ENCODE measurements at places on chromosomes 2 and 18. TPM values are rescaled to one million over a fixed set of nuclear protein-coding genes. Genes with fewer than 3 reads are reported as not detected.
A peak's percentile ranks its signal among the peaks of the same experiment; 100 is the strongest.

- DNase-seq, result no peak
- H3K36me3 ChIP-seq, result no peaks in the 10 kb centered on the region
- H3K4me1 ChIP-seq, result no peaks in the 10 kb centered on the region
- no peaks in the 10 kb centered on the region for H3K27me3 ChIP-seq
- H3K27ac ChIP-seq, result no peak overlapping the region
- H3K4me3 ChIP-seq, result no peak overlapping the region
These were observed 78.7 kb downstream of the GRB14 start for GRCh38 chr2:164542581-164543021.

GRCh38 chr18:48569139-48569914, 30.5 kb downstream of the CTIF start:
- no peaks in the 10 kb centered on the region for H3K36me3 ChIP-seq
- no peak overlapping the region for H3K4me3 ChIP-seq
- H3K4me1 ChIP-seq, result peaks cover 36% of the 10 kb centered on the region
- DNase-seq, result no peak

GRCh38 chr2:9474361-9475057, at the start of gene IAH1:
Gene IAH1 (plus strand): TSS chr2:9474551. CDS start chr2:9474567, 16 bp downstream.
- H3K36me3 ChIP-seq, result peaks cover 43% of the 10 kb centered on the region
- peak within 1 kb of the TSS; percentile 89 for H3K4me3 ChIP-seq
- H3K4me1 ChIP-seq, result peaks cover 23% of the 10 kb centered on the region
- peak within 1 kb of the TSS; percentile 85 for H3K27ac ChIP-seq

- H3K27me3 ChIP-seq, result no peaks in the 10 kb centered on the region
- no peaks in the 10 kb centered on the region for H3K4me1 ChIP-seq
- no peak overlapping the region for H3K4me3 ChIP-seq
These were observed 96.5 kb downstream of the PTGR3 start for GRCh38 chr18:75112186-75113096.

GRCh38 chr2:45070113-45070652, 60.9 kb upstream of the SIX2 start:
- DNase-seq, result no peak
- H3K4me1 ChIP-seq, result no peaks in the 10 kb centered on the region
- no peak overlapping the region for H3K4me3 ChIP-seq
- no peaks in the 10 kb centered on the region for H3K36me3 ChIP-seq
- peaks cover 45% of the 10 kb centered on the region for H3K27me3 ChIP-seq

GRCh38 chr2:228107846-228108245, 73.6 kb downstream of the SPHKAP start:
- no peaks in the 10 kb centered on the region for H3K36me3 ChIP-seq
- H3K27me3 ChIP-seq, result no peaks in the 10 kb centered on the region

GRCh38 chr18:36155851-36156757, 26.4 kb downstream of the ELP2 start:
- H3K4me3 ChIP-seq, result no peak overlapping the region
- no peak overlapping the region for H3K27ac ChIP-seq
- H3K27me3 ChIP-seq, result no peaks in the 10 kb centered on the region
- peaks cover 99% of the 10 kb centered on the region for H3K36me3 ChIP-seq
- DNase-seq, result no peak

- no peak for DNase-seq
- no peak overlapping the region for H3K4me3 ChIP-seq
- H3K27ac ChIP-seq, result no peak overlapping the region
- no peaks in the 10 kb centered on the region for H3K4me1 ChIP-seq
These were observed 119.6 kb downstream of the SPOPL start for GRCh38 chr2:138621139-138621538.

GRCh38 chr2:169513926-169514325, 4.4 kb downstream of the KLHL41 start:
- no peaks in the 10 kb centered on the region for H3K27me3 ChIP-seq
- peaks cover 22% of the 10 kb centered on the region for H3K4me1 ChIP-seq
- peak overlapping the region; percentile 69 for H3K27ac ChIP-seq
- no peaks in the 10 kb centered on the region for H3K36me3 ChIP-seq
- no peak overlapping the region for H3K4me3 ChIP-seq

- no peaks in the 10 kb centered on the region for H3K36me3 ChIP-seq
- no peaks in the 10 kb centered on the region for H3K27me3 ChIP-seq
- DNase-seq, result no peak
- H3K4me3 ChIP-seq, result no peak overlapping the region
- no peak overlapping the region for H3K27ac ChIP-seq
These were observed 502.2 kb downstream of the NRXN1 start for GRCh38 chr2:50529600-50530218.

DNA sequence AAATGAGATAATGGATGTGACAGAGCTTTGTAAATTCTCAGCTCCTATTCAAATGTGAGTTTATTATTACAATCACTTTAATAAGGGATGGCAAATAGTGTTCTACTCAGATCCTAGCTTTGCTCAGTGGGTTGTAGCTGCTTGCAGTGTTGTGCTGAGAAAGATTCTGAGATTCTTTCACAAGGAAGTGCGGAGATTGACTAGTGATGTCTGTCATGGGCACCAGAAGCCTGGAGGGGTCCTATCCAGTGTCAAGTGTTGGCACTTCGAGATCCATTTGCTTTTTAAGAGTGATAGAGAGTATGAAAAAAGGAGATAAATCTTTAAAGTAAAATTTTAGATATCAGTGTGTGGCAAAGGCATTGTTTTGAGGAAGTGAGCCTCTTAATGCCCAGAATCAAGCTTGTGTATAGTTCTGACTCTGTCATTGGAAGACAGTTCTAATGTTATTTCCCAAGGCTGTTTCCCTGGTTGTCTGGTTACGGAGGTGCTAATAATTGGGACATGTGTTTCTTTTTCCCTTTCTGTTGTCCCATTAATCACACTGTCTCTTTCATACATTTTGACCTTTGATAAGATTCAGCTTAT, 181.7 kb upstream of the SPRED2 start:
- H3K4me3 ChIP-seq, result no peak overlapping the region
- H3K4me1 ChIP-seq, result no peaks in the 10 kb centered on the region
- no peaks in the 10 kb centered on the region for H3K36me3 ChIP-seq

DNA sequence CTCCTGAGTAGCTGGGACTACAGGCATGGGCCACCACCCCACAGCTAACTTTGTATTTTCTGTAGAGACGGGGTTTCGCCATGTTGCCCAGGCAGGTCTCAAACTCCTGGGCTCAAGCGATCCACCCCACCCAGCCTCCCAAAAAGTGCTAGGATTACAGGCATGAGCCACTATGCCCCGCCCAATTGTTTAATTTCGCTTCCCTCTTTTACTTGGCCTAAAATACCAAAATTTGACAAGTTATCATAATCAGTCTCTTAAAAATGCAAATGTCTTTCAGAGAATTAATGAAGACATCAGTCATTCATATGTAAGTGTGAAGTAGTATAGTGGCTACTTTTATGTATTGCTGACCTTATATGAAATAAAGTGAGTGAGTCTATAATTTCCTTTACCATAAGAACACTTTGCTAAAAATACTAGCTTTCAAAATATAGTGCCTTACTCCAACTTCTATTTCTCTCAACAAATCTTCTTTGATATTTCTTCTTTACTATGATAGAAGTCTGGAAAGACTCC, 9.8 kb downstream of the FBXO11 start:
- H3K4me3 ChIP-seq, result no peak overlapping the region
- H3K4me1 ChIP-seq, result peaks cover 95% of the 10 kb centered on the region
- H3K27me3 ChIP-seq, result no peaks in the 10 kb centered on the region
- no peaks in the 10 kb centered on the region for H3K36me3 ChIP-seq

- DNase-seq, result no peak
- no peak overlapping the region for H3K27ac ChIP-seq
- H3K36me3 ChIP-seq, result no peaks in the 10 kb centered on the region
- no peaks in the 10 kb centered on the region for H3K27me3 ChIP-seq
These were observed 783.0 kb upstream of the ZEB2 start for GRCh38 chr2:145302886-145303285.

- no peaks in the 10 kb centered on the region for H3K4me1 ChIP-seq
- no peaks in the 10 kb centered on the region for H3K36me3 ChIP-seq
- no peak for DNase-seq
- no peak overlapping the region for H3K4me3 ChIP-seq
These were observed 97.9 kb downstream of the FEZ2 start for GRCh38 chr2:36500072-36500471.

The EVX2 gene
- not detected for total RNA-seq

The SULT1C4 gene
- 4.3 TPM for total RNA-seq

The SNTG2 gene
- total RNA-seq, result 1.6 TPM

Data from heart right ventricle (tissue), 16 donors.